RPMI7951 (cell line): ENCODE measurements at places on chromosomes 1 and 21. TPM values are rescaled to one million over a fixed set of nuclear protein-coding genes. Genes with fewer than 3 reads are reported as not detected.

- no peak for DNase-seq
These were observed 155.9 kb upstream of the L1TD1 start for GRCh38 chr1:62038594-62039284.

DNA sequence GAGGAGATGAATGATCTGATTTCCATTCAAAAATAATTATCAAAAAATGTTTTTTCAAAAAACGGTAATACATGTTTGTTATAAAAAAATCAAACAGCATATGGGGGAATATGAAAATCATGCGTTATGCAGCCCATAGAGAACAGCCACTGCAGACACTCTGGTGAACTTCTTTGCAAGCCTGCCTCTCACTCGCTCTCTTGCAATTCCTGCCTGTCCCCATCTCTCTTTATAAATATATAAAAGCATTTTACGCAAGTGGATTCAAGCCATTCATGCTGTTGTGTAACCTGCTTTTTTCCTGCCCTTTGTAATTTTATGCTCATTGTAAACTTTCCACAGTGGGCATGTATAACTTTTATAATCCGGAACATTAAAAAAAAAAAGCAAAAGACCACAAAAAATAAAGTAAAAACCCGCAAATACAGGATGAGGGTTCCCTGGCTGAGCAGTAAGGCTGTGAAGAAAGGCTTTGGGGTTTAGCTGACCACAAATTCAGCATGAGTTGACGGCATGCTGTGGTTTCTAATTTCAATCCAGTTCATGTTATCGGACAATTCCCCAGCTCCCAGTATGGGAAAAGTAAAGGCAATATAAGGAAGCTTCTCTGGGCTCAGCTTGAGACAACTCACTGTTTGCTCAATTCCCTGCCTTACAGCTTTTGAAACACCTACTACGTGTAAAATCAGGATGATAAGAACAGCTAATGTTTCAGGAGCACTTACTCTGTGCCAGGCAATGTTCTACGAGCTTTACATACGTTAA, 52.8 kb upstream of the ZBTB40 start:
- peak; percentile 53 for DNase-seq

DNA sequence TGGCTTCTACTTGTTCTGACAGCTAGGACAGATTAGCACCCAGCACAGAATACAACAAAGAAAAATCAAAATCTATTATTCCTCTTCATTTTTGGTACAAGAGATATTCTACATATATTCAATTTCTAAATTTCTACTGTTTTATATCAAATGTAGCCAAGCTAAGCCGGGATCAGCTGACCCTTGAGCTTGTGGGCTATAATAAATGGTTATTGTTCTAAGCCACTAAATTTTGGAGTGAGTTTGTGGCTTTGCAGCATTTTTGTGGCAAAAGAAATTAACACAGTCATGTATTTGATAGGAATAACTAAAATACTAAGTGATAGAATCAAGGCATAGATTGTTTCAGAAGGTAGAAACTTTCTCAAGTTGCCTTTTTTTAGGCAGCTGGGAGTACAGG, 50.7 kb downstream of the APP start:
- DNase-seq, result no peak

DNA sequence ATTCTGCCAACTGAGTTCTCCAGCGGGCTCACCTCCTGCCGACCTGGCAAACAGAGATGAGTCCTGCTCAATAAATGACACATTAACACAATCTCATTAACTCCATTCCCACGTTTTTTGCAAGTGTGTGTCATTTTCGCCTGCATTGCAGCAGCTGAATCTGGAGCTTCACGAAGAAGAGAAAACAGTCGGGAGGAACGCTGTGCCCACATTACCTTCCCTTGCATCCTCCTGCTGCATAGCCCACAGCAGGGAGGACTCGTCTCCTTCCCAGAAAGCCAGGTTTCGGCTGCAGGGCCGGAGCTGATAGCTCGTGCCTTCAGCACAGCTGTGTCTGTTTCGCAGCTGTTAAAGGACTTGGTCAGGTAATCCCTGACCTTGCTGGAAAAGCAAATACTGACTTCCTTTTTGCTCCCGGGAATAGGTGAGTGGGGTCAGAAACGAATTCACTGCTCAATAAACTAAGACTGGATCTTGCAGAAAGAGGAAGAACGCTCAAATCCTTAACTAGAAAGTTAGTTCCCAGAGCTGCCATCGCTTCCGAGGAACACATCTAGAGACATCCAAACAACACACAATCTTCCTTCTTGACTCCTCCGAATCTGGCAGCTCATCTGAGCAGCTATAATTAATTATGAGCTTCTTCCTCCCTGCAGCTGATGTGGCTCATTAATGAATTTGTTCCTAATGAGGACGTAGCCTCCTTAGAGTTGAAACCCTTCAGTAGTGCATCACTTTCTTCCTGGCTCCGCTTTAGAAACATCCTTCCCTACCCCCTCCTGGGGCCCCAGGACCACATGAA, 33.0 kb downstream of the KANK4 start:
- DNase-seq, result no peak

DNA sequence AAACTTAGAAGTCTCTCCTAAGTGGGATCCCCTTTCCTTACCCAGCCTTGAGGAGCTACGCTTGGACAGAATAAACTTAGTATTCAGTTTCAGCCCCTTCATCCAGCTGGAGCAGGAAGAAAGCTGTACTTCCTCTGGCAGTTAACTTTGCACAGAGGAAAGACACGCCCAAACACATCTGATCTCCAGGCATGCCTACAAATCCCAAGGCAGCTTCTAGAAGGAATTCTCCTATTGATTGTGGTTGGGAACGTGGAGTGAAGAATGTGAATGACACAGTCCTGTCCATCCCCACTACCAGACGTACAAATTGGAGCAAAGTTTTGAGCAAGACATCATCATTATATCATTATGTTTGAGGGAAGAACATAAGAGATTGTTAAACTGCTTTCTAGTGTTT, 6.6 kb upstream of the AK4 start:
- peak; percentile 50 for DNase-seq

The CD48 gene
- total RNA-seq, result not detected in 2 replicates

DNA sequence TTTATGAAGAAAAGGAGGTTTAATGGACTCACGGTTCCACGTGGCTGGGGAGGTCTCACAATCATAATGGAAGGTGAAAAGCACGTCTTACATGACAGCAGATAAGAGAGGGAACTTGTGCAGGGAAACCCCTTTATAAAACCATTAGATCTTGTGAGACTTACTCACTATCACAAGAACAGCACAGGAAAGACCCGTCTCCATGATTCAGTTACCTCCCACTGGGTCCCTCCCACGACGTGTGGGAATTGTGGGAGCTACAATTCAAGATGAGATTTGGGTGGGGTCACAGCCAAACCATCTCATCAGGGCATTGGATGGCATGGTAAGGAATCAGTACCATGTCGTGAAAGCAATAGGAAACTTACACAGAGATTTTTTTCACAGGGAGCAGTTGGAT, 63.1 kb downstream of the MTR start:
- DNase-seq, result no peak

The KCNT2 gene
- total RNA-seq, result not detected in 2 replicates

DNA sequence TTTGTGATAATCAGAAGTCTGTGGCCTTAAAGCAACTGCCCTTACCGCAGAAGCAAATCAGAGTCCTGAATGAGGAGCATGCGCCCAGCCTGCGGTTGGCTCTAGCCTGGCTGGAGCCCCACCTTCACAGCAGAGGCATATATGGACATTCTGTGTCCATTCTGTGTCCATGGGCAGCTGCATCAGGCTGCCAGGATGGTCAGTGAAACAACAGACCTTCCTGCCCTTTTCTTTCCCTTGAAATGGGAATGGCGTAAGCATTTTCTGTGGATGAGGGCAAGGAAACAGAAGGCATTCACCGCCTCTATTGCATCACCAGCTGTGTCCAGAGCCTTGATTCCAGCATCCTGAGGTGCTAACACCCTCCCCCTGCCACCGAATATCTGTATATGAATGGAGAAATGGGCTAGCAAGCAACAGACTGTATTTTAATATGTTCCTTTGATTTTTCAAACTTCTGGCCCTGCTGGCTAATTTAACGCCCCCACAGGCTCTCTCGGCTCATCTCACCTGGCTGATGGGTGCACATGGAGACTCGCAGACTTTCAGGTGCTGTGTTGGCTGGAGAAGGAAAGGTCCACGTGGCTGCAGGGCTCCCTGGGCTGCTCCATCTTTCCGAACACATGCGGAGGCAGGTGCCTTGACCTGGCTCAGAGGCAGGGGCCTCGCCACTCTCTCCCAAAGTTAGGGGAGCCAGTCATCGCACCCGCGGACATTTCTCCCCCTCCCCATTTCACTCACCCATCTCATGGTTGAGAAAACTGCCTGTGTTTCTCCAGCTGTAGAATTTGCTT, 159.2 kb downstream of the GALNT2 start:
- no peak for DNase-seq

- no peak for DNase-seq
These were observed 67.2 kb downstream of the SYDE2 start for GRCh38 chr1:85133565-85134159.

The MROH9 gene
- not detected in 2 replicates for total RNA-seq

GRCh38 chr1:238242181-238242580, 351.5 kb upstream of the ZP4 start:
- no peak for DNase-seq

The GIPC2 gene
- total RNA-seq, result under 0.01 and 0.10 TPM in 2 replicates

The FUCA1 gene
- total RNA-seq, result 38.8 and 40.9 TPM in 2 replicates

DNA sequence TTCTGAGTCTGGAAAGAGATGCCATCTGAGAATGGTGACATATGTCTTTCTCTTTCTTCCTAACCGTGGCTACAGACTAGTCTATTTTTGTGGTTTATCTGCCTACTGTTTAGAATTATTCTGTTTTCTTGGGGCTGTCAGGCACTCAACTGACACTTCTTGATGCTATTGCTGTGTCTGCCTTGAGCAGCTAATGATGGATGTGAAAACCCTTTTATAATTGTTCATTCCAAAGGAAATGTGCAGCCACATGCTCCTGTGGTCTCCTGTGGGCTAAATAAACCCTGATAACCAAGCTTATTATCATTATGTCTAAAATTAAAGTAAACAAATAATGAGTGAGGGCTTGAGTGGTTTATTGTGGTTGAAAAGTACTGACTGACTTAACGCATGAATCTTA, 52.7 kb upstream of the CXADR start:
- DNase-seq, result no peak

The IL19 gene
- 0.24 TPM in 1 of 2 replicates, not detected in the other for total RNA-seq

- no peak for DNase-seq
These were observed 49.1 kb upstream of the LAPTM5 start for GRCh38 chr1:30806381-30807317.

The CD55 gene
- 17.0 and 20.9 TPM in 2 replicates for total RNA-seq

The GJA5 gene
- total RNA-seq, result 0.12 TPM in 1 of 2 replicates, not detected in the other

DNA sequence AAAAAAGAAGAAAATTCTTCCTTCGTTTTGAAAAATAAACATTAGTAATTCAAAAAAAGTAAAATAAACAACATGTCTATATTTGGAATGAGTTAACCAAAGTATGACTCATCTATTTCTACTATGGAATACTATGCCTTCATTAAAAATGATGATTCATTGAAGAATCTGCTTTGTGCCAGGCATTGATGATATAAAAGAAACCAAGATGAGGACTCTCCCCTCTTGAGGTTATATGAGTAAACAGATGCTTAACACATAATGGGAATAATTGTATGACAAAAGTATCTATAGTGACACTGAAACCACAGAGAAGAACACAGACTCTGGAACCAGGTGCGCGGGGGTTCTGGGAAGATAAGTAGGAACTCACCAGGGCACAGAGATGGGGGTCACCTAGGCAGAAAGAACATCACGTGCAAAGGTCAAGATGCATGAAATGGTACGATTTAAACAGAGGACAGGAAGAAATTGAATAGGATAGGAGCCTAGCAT, 18.8 kb downstream of the ELF3 start:
- peak; percentile 76 for DNase-seq

The CR1 gene
- not detected in 2 replicates for total RNA-seq

The ASCL5 gene
- total RNA-seq, result not detected in 2 replicates

DNA sequence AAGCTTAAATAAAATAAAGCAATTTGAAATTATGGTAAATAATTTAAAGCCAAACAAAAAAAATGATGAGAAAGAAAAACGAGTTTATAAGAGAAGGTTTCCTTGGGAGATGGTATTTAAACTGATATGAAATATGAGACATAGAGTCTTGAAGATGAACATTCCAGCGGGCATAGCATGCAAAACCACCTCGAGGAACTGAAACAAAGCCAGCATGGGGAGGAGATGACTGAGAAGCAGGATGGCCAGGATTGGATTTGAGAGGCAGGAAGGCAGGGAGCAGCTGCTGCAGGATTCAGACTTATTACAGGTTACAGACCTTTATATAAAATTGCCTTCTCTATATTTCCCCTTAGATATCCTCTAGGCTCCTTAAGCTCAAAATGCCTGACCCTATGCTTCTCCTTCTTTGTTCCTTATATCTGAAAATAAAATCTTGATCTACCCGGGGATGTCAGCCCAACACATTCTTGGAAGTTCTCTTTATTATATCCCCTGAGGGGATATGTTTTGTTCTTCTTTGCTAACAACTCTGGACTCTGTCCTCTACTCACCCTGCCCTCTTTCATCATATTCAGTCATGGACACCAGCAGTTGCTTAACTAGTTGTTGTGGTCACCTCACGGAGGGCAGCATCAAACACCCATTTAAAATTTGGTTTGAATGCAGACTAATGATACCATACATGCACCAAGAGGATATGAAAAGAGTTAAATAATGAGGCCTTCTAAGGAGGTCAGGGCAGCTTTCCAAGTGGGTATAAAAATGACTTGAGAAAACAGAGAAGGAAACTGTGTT, 719.1 kb upstream of the B3GALT2 start:
- peak; percentile 28 for DNase-seq

GRCh38 chr1:27724961-27725373, 794 bp upstream of the FAM76A start:
- peak; percentile 41 for DNase-seq

GRCh38 chr1:218783131-218783530, 390.5 kb upstream of the LYPLAL1 start:
- no peak for DNase-seq

The RGL1 gene
- 19.2 and 23.6 TPM in 2 replicates for total RNA-seq

The C1orf159 gene
- total RNA-seq, result 10.3 and 16.2 TPM in 2 replicates

DNA sequence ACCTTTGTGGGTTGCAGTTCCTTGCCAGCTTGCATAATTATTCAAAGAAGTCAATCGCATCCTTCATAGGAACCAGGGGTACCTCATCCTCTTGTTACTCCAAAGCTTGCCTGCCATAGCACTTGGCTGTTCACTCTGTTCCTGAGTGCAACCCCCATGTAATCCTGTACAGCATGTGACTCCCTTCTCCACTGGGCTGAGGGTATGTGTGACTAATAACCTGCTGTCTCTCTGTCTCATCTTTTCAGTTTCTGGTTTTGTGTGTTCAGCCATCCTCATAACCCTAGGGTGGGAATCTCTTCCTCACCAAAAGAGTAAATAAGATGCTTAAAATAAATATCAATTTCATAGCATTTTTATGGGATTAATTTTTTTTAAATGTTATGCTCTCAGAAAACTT, 351.9 kb downstream of the S1PR1 start:
- DNase-seq, result no peak

DNA sequence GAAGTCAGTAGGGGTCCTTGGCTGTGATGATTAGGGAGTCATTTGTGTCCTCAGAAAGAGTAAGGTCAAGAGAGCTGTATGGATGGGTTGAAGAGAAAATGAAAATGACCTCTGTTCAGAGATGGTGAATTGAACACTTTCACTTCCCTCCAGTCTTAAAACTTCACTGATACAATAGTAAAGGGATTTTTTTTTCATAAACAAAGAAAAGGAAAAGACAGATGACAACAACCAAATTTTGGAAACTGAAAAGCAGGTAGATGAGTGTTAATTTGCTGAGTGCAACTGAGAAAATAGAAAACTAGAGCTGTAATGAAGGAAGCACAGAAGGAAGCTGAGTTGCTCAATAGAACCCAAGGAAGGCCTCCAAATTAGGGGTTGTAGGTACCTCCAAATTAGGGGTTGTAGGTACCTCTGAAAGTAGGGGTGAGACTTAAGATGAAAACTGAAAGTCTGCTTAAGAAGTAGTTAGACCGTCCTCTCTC, 14.8 kb upstream of the S1PR1 start:
- no peak for DNase-seq

The CD247 gene
- 0.20 TPM in 1 of 2 replicates, not detected in the other for total RNA-seq

The KDM5B gene
- 33.3 and 35.0 TPM in 2 replicates for total RNA-seq
